ENCODE measurements at places on chromosomes 11 and 22. TPM values are rescaled to one million over a fixed set of nuclear protein-coding genes. Genes with fewer than 3 reads are reported as not detected.

- H3K4me1 ChIP-seq: no peaks in the 10 kb centered on the region
- H3K27me3 ChIP-seq: no peaks in the 10 kb centered on the region
- no peak overlapping the region for H3K4me3 ChIP-seq
- H3K27ac ChIP-seq: no peak overlapping the region
Measured at GRCh38 chr22:44520465-44521094, 22.5 kb upstream of the RTL6 start.

The POU2AF3 gene
- 10.9 TPM for total RNA-seq

GRCh38 chr11:110711776-110712658 is at the start of gene ARHGAP20:
Gene ARHGAP20 (minus strand): TSS chr11:110712437. CDS start chr11:110712231, 206 bp downstream.
- peak; percentile 73 for DNase-seq
- H3K4me3 ChIP-seq: peak within 1 kb of the TSS; percentile 75
- H3K27ac ChIP-seq: peak within 1 kb of the TSS; percentile 71
- no peaks in the 10 kb centered on the region for H3K4me1 ChIP-seq

- H3K36me3 ChIP-seq: no peaks in the 10 kb centered on the region
- DNase-seq: no peak
- H3K27ac ChIP-seq: no peak overlapping the region
- H3K27me3 ChIP-seq: no peaks in the 10 kb centered on the region
- peak overlapping the region; percentile 41 for H3K4me3 ChIP-seq
Measured at GRCh38 chr11:3169255-3170043, 4.3 kb upstream of the OSBPL5 start.

The TMEM45B gene
- total RNA-seq: 292 TPM

DNA sequence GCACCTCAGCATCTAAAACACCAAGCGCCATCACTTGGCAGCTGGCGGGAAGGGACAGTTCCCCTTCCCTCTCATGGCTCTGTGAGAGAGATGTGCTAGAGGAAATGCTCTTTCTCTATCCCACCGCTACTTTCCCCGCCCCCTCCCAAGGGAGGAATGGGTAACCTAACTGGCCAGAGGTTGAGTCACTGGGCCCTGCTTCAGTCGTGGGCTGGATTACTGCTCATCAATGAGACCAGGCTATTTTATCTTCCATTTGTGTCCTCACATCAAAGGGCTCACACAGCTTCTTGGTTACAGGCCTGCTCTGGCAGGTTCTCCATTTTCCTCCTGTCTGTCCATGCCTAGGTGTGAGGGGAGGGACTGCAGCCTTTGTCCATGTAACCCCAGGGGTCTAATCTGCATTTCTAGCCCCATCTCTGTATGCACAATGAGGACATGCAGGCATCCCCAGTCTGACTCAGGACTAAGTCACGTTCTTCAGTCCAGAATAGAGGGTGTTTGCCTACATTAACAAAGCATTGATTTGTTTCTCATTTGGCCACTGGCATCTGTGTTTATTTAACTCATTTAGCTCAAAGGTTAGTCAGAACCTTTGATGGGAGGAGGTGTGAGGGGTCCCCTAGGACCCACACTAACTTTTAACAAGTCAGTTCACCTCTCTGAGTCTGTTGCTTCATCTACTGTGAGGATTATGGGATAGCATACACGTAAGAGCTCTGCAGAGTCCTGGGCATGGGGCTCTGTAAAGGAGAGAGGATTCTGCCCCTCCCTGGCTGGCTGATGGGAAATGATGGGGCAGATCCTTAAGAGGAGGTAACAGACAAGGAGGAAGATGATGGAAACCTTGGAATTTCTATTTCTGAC is 99.1 kb downstream of the XRRA1 start:
- DNase-seq: no peak
- no peak overlapping the region for H3K27ac ChIP-seq
- peaks cover 35% of the 10 kb centered on the region for H3K36me3 ChIP-seq

- H3K4me3 ChIP-seq: no peak overlapping the region
- no peaks in the 10 kb centered on the region for H3K4me1 ChIP-seq
- no peak overlapping the region for H3K27ac ChIP-seq
- no peak for DNase-seq
Measured at GRCh38 chr11:120021391-120021953, 116.4 kb downstream of the TRIM29 start.

Data from Peyer's patch (tissue), 4 donors.